ENCODE measurements at places on chromosomes 6 and 20.
A peak's percentile ranks its signal among the peaks of the same experiment; 100 is the strongest.

- DNase-seq: no peak
Measured at GRCh38 chr6:81984599-81984998, 232.1 kb upstream of the TENT5A start.

DNA sequence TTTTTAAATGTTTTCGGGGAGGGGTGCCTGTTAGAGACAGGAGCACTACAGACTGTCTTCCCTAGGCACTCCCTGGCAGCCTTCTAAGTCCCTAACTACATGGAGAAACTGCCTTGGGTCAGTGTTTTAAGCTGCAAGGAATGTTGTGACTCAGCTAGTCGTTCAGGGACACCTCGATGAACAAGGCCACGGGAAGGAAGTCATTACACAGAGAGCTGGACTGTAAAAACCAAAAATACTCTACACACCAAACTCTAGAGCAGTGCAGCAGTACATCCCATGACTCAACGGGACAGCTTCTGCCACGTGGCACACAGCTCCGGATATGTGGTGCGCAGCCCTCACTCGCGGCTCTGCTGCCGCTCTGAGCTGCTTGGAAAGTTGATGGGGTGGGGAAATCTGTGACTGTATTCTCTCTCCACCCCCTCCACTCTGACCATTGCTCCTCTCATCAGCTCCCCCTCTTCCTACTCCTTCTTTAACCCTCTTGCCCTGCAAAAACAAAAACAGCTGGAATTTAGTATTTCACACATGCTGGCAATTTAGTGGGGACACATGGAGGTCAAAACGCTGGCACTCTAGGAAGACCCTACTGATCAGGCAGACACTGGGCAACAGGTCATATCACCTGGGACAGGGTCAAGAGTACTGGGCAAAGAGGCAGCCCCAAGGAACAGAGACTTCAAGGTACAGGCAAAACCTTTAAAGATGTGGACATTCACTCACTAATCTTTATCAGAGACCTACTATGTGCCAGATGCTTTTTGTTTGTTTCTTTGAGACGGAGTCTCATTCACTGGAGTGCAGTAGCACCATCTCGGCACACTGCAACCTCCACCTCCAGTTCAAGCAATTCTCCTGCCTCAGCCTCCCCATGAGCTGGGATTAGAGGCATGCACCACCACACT lies 10.9 kb upstream of the LPIN3 start:
- no peak for DNase-seq

- DNase-seq: no peak
Measured at GRCh38 chr6:132498638-132499037, 14.3 kb downstream of the STX7 start.

GRCh38 chr6:160398674-160399271 lies 50.6 kb downstream of the SLC22A3 start:
- no peak for DNase-seq

- DNase-seq: no peak
Measured at GRCh38 chr6:82687855-82688254, 324.2 kb downstream of the TPBG start.

DNA sequence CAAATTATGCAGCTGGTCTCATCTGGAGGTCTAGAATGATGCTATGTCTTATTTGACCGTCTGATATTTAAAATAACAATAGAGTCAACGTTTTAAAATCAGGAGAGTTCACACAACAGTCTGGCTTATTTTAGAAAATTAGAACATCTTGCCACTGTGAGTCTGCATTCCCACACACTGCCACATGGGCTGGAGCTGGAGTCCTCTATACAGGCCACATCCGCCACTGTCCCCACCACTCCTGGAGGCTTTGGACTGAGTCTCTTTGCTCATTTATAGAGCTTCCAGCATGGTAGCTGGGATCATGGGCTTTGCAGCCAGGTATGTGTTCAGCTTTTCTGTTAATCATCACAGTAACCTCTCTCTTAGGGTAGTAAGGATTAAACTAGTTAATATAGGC lies 68.8 kb upstream of the ZNFX1 start:
- no peak for DNase-seq

DNA sequence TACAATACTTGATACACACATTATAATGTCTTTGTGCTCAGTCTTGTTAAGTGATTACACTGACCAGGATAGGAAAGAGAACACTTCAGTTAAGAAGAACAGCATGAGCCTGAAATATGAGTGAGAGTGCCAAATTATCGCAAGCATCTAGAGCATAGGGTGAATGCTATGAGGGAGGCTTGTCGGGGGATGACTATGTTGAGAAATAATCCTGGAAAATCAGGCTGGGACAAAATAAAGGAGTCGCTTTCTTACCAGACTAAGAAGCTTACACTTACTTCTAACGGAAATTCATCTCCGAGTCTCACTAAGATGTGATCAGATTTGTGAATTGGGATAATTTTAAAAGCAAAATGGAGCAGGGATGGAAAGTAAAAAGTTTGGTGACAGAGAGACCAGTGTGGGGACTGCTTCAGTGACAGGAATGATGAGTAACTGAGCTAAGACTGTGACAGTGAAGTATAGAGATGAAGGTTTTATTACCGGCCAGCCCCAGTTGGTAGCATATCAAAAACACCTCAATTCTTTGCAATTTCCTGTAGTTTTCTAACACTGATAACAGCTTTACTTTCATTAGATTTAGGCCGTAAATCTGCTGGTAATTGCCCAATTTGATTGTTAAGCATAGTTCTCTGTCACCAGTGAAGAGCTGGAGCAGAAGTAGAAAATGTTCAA lies 48.4 kb upstream of the DEFB112 start:
- DNase-seq: no peak

DNA sequence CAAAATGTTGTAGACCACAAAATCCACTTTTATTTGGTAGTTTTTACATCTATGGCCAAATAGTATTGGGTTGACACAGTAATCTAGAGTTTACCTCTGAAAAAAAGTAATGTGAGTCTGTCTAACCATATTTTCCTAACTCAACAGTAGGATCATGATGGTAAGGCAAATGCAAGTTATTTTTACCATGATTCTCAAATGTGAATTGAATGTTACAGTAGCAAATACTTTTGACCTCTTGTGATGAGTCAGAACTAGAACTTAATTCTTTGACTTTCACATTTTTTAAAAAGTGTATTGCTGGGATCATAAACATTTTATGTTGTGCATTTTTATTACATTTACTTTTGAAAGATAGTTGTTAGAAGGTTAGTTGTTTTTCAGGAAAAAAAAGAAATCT lies 22.0 kb downstream of the RNF146 start:
- DNase-seq: no peak

DNA sequence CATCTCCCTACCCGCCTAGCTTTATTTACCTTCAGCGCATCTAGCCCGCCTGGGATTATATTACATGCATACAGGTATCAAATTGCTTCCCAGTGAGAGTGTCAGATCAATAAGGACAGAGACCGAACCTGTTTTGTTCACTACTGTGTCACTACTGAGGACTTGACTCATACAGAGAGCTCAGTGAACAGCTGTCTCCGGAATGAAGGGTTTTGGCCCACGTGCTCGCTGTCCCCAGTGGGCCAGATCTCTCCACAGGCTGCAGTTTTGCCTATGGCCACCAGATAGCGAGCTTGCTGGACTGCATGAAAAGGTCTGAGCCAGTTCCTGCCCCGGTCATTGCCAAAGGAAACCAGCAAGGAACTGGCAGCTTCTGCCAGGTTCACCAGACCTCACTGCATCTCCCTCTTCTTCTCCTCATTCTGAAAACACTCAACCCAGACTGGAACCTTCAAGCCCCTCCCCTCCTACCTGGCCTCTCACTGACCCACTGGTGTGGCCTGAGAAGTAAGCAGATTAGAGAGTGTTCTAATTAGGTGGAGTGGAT lies 150.8 kb downstream of the ZMYND8 start:
- DNase-seq: peak; percentile 46

GRCh38 chr6:37303891-37304503 lies 46.1 kb upstream of the TMEM217 start:
- DNase-seq: peak; percentile 17

- DNase-seq: no peak
Measured at GRCh38 chr6:53686355-53686940, 20.9 kb upstream of the KLHL31 start.

- DNase-seq: no peak
Measured at GRCh38 chr6:150654608-150655007, 54.9 kb downstream of the PLEKHG1 start.

GRCh38 chr6:101883505-101883904 lies 490.0 kb downstream of the GRIK2 start:
- no peak for DNase-seq

DNA sequence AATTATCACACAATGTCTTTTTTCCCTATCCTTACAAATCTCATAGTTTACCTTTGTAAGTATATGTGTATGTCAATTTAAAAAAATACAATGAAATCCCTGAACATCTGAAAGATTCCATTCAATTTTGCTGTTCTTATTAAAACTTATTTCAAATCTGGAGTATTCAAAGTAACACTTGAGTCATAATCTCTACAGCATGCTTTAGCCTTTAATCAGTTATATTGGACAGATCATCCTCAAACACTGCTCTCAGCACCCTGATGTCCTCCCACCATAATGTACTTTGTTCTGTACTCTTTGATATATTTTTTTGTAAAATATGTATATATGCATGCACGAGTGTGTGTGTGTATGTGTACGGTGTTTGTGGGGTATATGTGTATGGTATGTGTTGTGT lies 83.0 kb upstream of the RPS6KA2 start:
- no peak for DNase-seq

- DNase-seq: no peak
Measured at GRCh38 chr6:82840571-82840970, 225.1 kb downstream of the UBE3D start.

- no peak for DNase-seq
Measured at GRCh38 chr6:161901740-161902426, 628.0 kb upstream of the AGPAT4 start.

DNA sequence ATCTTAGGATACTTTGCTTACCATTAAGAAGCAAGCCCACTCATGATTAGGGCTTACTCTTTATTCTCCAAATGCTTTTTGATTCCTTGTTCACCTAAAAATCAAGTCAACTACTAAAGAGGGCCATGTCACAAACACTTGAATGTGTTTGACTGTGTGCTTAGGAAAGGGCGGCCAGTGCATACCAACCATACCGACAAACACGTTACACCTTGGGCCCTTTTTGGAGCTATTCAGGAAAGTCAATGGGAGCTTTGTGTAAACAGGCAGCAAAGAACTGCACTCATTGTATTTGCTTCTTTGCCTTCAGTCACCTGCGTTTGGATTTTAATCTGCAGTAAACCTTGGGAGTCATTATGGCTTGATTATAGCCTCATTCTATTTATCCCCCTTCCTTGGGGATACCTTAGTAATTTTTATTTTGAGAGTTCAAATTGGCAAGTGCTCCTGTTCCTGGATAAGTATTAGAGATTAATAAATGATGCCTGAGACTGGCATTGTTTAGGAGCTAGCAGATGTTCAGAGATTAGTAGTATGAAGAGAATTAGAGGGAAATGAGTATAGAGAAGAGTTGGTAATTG lies 102.6 kb upstream of the HDGFL1 start:
- no peak for DNase-seq

GRCh38 chr6:72461144-72461543 lies 160.7 kb upstream of the KCNQ5 start:
- DNase-seq: no peak

GRCh38 chr6:31896856-31897611 lies 464 bp downstream of the EHMT2 start:
- DNase-seq: no peak

DNA sequence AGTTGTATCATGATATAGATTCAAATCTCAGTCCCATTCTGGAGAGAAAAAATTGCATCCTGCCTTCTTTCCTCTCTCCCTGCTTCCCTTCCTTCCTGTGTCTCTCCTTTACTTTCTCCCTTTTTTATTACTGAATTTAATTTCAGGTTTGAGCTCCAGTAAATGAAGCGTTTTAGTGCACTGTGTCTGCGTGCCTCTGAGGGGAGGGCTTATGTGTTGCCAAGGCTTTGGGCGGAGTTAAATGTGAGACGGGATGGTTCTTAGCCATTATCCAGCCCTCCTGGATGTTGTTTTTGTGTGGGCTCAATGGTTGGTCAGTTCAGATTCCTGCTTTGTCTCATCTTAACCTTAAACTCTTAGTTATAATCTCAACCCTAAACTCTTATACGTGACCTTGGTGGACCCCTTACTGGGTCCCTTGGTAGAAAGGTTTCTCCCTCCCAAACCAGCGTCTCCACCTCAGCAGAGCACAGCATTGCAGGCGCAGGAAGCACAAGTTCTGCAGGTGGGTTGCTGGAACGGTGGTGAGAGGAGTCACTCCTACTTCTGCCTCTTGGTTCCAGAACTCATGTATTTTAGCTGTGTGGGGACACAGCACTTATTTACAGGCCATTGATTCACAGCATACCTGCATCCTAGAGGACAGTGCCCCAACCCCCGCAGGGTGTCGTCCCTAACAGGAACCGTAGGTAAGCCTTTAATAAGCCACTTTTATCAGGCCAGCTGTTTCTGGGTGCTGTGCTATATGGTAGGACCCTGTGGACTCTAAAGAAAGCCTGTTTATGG lies 68.5 kb downstream of the DNAH8 start:
- DNase-seq: no peak

DNA sequence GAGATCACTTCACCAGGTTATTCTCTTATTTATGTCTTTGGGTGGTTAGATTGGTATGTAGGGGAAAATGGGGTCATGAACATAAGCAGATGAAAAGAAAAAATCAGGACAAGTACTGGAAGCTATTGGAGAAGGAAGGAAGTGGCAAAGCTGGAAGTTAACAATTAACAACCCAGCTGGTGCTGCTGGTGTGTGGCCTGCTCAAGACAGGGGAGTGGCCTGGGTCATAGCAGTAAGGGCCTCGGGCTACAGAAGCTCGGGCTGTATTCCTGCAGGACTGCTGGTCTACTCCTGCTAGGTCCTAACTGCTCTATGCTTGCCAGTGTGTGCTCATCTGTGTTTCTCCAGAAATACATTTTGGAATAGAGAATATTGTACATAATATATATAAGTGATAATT lies 19.6 kb downstream of the MYLIP start:
- no peak for DNase-seq

DNA sequence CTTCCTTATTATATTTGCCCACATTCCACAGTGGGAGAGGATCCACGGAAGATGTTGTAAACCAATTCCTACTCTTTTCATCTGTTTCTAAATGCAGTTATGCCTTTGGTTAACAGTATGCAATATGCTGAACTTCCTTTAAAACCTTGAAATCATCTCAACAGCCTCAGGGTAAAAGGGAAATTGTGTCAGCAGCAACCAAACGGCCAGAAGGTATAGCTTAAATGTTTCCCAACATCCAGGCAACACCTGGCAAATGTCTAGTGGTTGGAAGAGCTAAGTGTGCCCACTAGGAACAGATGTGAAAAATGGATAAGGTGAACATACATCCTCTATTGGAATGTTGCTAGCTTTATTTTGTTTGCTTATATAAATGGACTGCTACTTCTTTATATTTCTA lies 164.8 kb downstream of the FAXC start:
- no peak for DNase-seq

GRCh38 chr20:44717986-44718385 lies 2.8 kb downstream of the CCN5 start:
- DNase-seq: no peak

GRCh38 chr20:60281295-60281694 lies 323.1 kb downstream of the CDH26 start:
- DNase-seq: no peak

- no peak for DNase-seq
Measured at GRCh38 chr20:1330075-1330830, 1.3 kb upstream of the SDCBP2 start.
